ENCODE measurements at places on chromosomes 4 and X.

DNA sequence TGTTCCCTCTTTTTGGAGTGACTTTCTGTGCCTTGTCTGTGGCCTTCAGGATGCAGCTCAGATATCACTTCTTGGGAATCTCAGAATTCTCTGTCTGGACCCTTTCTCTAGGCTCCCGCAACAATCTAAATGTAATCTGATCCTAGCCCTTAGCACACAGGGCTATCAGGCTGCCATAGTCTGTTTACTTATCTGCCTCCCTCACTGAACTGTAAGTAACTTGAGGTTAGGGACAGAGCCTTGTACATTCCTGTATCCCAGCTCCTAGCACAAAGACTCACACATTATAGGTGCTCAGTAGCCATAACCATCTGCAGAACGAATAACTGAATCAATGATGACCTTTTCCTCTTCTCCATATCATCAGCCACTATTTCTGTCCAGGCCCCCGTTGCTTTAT is 69.5 kb downstream of the RTL9 start:
- DNase-seq, result no peak

DNA sequence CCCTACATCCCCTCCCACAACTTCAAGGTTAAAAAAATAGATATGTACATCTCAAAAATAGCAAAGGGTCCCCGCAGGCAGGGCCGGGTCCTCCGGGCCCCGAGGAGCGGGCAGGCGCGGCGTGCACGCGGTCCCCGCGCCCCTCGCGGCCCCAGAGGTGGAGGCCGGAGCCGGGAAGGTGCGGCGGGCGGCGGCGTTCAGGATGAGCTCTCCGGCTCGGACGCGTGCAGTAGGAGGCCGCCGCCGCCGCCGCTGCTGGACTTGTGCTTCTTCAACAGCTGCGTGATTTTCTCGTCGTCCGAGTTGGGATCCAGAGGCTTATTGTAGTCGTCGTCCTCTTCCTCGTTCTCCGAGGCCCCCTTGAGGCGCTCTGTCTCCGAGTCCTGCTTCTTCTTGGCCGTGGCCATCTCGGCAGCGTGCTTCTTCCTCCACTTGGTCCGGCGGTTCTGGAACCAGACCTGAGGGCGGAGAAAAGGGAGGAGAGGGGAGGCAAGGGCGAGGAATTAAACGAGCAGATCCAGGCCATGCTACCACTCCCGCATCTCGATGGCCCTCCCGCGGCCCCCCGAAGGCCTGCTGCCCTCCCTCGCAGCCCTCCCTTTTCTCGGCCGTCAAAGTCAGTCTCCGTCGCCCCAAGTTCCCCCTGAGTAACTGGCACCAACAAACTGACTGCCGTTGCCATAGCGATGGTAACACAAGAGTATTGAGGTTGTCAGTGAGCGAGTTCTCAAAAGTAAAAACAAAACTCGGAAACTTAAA is 5.8 kb downstream of the NKX6-1 start:
- DNase-seq, result no peak

- DNase-seq, result no peak
Observed at GRCh38 chr4:77776182-77777134, 42.7 kb downstream of the CNOT6L start.

- no peak for DNase-seq
Observed at GRCh38 chrX:130857207-130857606, 45.8 kb downstream of the ENOX2 start.

DNA sequence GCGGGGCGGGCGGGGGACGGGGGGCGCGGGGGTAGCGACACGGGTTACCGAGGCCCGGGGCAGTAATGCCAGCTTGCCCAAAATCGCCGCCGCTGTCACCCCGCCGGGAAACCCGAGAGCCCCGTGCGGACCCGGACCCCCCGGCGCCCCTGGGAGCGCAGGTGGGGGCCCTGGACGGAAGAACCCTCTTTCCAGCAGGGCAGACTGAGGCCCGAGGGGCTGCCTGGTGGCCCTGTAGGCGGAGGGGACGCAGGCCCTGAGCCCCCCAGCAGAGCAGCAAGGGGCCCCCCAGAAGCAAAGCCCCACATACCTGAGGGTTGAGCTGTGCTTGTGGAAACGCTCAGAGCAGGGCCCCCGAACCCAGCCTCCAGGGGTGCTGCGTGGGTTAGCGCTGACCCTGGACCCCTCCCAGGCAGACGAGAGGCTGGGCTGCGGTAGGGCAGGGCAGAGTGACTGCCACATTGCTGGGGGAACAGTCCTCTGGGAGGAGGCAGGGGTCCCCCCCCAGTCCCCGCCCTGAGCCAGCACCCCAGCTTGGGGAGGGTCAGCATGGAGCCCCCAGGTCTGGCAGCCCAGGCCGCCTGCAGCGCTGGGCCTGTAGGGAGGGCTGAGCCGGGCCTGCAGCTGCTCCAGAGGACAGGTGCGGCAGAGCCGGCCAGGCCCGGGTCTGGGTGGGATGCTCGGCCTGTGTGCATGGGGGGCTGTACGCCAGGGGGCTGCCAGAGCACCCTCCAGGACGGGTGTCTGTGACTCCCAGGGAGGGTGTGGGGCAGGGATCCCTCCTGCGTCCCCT is 646 bp downstream of the DOK7 start:
- no peak for DNase-seq

DNA sequence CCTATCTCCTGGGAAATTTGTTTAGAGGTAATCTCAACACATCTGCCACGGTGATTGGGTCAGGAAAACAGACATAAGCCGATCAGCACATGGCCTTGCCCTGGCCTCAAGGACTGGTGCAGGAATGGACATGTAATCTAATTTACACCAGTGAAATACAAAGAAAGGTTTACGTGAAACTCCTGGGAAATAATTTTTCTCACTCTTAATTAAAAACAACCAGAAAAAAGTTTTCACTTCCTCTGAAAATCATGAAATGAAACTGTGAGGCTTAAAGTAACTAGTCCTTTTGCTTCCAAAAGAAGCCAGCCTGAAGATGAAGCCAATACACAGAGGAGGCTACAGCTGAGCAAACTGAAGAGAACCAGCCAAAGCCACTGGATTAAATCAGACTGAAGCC is 154.1 kb upstream of the FAM241A start:
- no peak for DNase-seq

GRCh38 chrX:70234355-70234754 is at the start of gene AWAT1:
Gene AWAT1, plus strand, starts transcription at chrX:70234655. Its CDS starts 41 bp downstream, at chrX:70234696.
- no peak for DNase-seq

GRCh38 chrX:48504261-48504660 is 4.5 kb upstream of the PORCN start:
- DNase-seq, result no peak

DNA sequence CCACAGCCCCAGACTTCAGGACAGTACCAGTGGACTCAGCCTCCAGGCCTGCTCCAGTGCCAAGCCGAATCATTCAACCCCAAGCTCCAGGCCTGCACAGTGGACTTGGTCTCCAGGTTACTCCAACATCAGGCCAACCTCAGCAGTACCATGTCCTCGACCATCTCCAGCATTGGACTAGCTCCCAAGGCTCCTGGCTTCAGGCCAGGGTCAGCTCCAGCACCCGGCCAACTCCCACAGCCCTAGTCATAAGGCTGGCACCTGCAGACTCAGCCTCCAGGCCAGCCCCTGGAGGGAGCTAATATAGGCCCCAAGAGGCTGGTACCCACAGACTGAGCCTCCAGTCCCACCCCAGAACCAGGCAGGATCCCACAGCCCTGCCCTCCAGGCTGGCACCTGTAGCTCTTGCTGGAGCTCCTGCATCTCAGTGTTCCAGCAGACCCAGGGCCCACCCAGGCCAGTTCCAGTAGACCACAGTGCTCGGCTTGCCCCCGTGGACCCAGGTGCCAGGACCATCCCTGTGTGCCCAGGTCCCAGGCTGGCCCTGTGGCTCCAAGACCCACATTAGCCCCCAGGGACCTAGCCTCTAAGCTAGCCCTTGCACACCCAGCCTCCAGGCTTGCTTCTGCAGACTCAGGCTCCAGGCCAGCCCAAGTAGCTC is 25.6 kb downstream of the ZMAT1 start:
- DNase-seq, result no peak

DNA sequence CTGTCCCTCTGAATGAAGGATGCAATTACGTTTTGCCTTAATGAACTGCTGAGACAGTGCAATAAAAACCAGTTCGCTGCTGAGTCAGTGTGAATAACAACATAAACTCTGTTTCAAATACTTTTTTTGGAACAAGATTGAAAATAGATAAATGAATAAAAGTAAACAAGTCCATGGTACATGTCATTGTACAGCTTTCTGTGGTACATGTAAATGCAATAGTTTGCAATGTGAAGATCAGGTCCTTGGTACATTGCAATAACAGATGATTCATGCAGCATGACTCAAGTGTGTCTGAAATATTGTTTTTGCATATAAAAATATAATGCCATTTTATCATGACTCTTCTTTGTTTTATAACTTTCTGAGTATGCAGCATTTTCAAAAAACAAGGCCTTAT is 193.4 kb upstream of the PACRGL start:
- no peak for DNase-seq

DNA sequence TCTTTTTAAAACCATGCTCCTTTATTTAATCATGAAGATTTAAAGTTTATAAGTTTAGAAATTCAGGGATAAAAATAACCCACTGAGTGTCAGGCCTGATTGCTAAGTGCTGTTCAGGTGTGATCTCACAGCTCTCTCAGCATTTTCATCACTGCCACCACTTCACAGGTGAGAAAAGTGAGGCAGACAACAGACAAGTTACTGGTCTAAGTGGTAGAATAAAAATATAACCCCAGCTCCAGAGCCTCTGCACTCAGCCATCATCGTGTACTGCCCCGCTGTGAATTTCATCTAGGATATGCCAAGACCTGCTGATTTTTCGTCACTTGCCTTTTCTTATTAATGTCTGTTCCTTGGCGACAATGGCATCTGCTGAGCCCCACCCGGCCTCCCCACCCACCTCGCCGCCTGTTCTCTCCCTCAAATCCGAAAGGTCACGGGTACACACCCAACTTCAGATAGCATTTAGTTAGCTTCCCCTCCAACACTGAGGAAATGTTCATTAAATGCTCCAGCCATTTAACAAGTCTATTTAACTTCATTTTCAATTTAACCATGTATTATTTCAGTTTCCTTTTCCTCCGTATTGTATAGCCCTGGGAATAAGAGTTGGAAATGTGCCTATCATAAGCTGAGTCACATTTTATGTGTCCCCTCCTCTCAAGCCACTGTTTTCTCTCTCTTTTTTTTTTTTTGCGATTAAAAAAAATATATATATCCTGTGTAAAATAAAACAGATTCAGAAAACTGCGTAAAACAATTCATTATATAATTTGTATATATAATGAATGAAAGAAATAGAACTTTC is 236.5 kb downstream of the CBR4 start:
- DNase-seq, result no peak

DNA sequence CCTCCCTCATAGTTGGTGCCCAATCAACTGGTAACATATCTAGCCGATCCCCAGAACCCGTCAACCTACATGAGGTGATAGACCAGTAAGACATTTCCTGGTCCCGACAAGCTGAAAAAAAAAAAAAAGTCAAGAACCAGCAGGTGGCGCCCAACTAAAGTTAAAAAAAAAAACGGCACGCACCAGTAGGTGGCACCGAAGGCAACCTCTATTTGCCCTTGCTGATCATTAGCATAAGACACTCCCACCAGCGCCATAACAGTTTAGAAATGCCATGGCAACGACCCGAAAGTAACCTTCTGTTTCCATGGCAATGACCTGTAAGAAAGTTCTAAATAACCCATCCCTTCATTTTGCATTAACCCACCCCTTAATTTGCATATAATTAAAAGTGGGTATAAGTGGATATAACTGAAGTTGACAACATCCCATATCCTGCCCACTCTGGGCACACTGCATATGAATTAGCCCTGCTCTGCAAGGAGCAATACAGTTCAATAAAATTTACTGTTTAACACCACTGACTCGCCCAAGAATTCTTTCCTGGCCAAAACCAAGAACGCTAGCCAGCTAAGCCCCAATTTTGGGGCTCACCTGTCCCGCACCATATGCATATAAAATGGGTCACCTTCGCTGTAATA is 83.9 kb upstream of the SPANXB1 start:
- no peak for DNase-seq

- no peak for DNase-seq
Observed at GRCh38 chr4:85808864-85809263, 333.9 kb downstream of the ARHGAP24 start.

DNA sequence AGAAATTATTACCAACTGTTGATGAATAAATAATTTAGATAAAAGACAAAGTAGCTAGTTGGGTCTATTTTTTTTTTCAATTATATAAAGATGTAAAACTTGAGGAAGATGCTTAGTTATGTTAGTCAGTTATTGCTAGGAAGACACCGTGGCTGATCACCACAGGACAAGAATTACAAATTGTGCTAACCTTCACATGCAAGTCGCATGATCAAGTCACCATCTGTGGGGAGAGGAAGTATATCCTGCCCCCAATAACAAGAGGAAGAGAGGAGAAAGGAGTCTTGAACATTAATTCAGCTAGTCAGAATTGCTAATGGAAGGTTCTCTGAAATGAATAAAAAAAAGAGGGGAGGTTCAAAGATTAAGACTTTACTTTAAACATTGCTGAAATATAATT is 52.3 kb downstream of the CPEB2 start:
- no peak for DNase-seq

GRCh38 chrX:117743469-117744251 is 372.9 kb downstream of the KLHL13 start:
- DNase-seq, result no peak

- DNase-seq, result no peak
Observed at GRCh38 chr4:181849472-181849871, 393.7 kb upstream of the TENM3 start.

GRCh38 chrX:94204524-94204923 is 530.5 kb downstream of the FAM133A start:
- DNase-seq, result no peak

DNA sequence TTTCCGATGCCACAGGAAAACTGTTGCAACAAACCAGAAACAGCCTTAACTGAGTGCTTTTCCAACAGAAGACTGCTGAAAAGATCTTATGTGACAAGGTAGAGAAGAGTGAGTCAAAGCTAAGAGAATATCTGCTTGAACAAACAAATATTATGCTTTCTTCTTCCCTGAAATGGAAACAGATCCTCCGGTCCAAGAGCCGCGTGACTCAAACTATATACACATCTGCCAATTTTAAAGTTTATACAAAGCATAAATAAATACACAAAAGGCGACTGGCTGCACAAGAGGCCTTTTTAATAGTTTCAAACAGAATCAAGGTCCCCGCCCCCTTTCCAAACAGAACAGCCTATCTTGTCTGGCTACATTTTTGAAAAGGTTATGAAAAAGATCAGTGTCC is 329.7 kb upstream of the F9 start:
- DNase-seq, result no peak

GRCh38 chr4:2834001-2834921 is 9.4 kb upstream of the ADD1 start:
- DNase-seq, result no peak

DNA sequence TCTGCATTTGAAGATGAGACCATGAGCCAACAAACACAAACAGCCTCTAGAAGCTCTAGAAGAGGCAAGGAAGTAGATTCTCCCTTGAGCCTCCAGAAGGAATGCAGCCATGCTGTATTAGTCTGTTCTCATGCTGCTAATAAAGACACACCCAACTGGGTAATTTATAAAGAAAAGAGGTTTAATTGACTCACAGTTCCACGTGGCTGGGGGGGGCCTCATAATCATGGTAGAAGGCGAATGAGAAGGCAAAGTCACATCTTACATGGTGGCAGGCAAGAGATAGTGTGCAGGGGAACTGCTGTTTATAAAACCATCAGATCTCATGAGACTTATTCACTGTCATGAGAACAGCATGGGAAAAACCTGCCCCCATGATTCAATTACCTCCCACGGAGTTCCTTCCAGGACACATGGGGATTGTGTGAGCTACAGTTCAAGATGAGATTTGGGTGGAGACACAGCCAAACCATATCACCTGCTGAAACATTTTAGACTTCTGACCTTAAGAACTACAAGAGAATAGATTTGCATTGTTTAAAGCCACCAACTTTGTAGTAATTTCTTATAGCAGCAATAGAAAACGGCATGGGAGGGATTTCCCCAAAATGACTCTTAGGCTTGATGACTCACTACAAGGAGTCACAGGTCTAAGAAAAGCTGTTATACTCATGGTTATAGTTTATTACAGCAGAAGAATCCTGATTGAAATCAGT is 284.4 kb upstream of the SFRP2 start:
- no peak for DNase-seq
